ENCODE measurements at places on chromosomes 2 and 18.

DNA sequence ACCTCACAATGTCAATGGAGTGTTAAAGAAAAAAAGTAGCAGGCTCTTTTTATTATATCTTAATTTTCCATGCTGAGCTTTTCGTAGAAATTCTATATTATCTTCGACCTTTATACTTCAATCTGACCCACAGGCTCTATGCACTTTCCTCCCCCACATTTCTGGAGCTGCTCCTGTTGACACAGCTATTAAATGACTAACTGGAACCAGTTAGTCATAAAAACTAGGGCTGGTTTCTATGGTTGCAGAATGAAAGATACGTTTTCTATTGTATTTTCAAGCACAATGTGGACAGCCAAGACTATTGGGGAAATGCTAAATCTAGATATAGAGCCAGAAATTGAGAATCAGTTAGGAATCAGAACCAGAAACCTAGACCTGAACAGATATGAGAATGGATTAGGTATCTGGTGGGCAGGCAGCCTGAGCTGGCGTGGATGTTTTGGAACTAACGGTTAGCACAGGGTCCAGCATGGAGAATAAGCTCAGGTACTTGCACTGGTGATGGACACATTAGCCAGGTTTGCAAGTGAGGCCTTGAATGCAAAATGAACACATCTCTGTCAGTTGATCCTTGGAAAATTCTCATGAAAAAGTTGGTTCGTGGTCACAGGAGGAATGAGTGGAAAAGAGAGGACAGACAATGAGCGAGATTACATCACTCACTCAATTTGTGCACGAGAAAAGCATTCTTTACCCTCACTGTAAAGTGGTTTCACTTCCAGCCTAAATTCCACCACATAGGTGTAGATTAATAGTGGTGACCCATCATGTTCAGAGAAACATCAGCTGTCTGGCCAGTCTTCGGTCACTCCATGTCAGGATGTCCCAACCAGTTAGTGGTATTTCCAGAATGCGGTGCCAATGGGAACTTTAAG is 144.6 kb upstream of the EPHA4 start:
- no peak for DNase-seq

DNA sequence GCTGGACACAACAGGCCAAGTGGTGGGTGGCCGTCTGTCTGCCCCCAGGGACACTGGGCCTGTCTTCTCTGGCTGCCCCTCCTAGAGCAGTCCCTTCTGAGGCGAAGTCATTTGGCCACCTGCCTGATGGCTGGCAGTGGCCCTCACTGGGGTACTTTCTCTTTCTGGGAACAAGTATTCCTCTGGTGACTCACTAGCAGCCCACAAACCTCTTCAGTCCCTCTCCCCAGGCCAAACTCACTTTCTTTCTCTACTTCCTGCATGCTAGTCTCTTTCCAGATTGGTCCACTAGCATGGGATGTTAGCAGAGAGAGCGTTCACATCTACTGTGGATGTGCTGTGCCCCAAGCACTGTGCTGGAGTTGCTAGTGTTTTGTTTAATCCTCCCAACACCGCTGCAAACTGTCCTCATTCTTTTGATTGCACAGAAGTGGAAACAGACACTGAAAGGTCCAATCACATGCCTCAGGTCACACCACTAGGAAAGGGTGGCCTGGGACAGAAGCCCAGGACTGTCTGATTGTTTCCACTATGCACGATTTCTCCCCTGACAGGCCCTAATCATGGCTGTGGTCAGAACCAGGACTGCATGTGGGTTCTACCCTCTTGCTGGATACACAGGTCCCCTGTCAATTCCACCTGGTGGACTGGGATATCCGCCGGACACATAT is 5.2 kb downstream of the DYSF start:
- no peak for DNase-seq

DNA sequence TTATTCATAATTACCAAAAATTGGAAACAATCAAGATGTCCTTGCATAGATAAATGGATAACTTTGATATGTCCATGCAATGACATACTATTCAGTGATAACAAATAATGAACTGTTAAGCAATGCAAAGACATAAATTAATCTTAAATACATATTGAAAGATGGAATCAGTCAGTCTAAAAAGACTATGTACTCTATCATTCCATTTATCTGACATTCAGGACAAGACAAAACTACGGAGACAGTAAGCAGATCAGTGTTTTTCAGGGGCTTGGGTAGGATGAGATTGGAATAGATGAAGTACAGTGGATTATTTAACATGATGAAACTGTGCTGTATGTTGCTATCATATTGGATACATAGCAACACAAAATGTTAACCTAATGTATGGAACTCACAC is 21.3 kb upstream of the ZNF804A start:
- no peak for DNase-seq

DNA sequence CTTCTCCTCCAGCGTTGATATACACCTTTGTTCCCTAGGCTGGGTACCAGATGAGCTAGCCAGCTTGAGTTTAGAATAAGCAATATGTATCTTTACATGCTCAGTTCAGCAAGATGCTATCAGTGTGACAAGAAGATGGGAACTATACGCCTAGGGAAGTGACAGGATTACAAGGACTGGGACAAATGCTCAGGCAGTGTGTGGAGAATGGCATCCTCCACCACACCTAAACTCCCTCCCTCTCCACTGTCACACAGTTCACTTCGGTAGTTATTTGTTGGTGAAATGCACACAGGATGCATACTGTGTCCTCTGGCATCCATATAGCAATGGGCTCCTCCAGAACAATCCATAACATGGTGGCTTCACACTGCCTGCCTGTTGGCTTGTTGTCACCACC is 7.7 kb downstream of the STAT1 start:
- no peak for DNase-seq

GRCh38 chr18:58863539-58864145 is 1.0 kb upstream of the ZNF532 start:
- DNase-seq: peak; percentile 47

- DNase-seq: no peak
These were observed 463.5 kb upstream of the NETO1 start for GRCh38 chr18:73331212-73331772.

DNA sequence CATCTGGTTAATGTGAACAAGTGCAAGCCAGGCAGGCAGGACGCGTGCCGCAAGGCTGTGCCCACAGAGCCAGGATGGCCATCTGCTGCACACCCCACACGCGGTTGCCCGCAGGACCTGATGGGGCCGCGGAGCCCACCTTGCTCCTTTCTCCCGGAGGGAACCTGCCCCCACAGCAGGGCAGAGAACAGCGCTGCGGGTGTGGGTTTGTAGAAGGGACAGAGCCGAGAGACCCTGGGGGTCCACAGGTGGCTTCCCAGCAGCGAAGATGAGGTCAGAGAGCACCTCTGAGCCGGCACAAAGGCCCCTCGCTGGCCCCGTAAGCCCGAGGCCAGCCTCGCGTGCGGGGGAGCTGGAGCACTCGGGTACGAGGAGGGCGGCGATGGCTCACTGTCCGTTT is 460.8 kb upstream of the SALL3 start:
- DNase-seq: no peak

- no peak for DNase-seq
These were observed 224.8 kb downstream of the NUP35 start for GRCh38 chr2:183349091-183349490.

- peak; percentile 96 for DNase-seq
These were observed 56.7 kb downstream of the CYRIA start for GRCh38 chr2:16608661-16609643.

DNA sequence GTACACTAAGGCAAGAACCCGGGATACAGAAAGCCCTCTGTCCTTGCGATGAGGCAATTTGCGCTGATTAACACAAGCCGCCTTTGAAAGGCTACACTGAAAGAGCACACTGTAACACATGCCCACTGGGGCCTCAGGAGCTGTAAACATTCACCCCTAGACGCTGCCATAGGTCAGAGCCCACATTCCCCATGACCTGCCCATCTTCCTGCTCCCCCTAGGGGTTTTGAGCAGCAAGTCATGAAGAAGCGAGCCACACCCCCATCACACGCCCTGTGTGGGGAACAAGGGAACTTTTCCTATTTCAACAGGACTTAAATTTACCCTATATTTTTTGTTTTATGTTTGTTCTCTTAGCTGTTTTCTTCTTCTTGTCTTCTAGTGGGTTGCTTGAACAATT is 47.8 kb upstream of the SLC4A10 start:
- no peak for DNase-seq

DNA sequence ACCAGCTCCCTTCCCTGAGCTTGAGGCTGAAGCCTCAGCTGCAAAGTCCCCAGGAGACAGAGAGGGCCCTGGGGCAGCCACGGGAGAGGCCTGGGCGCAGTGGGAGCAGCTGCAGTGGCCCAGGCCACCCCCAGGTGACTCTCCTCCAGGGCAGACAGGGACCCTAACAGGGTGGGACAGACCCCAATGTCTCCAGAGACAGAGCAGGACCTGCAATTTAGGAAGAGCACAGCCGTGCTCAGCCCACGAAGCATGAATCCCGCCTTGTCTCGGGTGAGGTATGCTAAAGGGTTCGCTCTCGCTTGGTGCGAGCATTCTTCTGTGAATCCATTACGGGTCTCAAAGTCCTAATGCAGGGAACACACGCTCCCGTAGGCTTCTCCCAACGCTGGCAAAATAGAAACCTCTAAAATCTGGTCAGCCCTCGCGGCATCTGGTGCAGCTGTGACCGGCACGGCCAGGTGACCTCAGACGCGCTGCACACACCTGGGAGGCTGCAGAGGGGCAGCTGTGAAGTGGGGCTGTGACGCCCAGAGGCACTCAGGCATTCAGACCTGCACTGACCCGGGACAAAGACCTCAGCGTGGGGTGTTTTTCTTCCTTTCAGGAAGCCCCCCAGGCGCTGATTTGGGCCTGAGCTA is 12.6 kb downstream of the MBP start:
- DNase-seq: peak; percentile 12

- DNase-seq: no peak
These were observed 146.9 kb downstream of the TDRD15 start for GRCh38 chr2:21270708-21271122.

GRCh38 chr2:236835307-236836024 is 250.2 kb upstream of the COPS8 start:
- DNase-seq: no peak

DNA sequence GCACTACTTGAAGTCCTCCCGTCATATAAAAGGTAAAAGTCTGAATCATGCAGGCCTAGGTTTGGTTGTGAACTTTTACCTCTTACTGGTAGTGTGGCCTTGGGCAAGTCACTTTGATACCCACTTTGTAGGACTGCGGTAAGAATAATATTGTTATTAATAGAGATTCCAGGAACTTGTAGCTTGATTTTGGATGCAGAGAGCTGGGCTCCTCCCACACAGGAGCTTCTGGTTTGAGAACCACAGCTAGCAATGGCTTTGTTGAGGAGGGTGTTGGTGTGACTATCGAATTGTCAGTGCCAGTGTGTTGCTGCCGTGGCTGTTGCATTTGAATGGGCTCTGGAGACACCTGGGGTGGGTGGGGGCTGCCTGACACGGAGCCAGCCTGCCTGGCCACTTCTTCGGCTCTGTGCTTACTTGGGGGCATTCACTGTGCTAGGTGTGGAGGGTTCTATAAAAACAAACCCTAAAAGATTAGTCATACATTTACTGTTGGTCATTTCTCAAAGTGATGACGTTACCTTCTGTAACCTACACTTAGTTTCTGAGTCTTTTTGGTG is 38.5 kb downstream of the ASAP2 start:
- DNase-seq: no peak

DNA sequence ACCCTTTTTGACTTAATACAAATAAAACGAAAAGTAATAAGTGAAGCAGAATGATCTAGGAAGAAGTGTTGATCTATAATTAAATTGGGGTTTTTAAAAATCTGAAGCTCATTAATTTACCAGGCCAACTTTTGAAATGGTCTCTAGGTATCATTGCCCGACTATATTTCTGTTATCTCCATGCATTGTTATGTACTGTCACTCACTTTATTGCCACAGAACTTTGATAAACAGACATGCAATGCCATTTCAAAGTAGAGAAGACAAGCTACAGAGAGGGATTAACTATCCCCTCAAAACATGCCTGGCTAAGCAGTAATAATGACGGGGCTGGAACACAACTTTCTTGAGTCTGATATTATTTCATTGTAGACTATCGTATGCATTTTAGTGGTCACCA is 147.6 kb upstream of the ITGA4 start:
- DNase-seq: no peak

DNA sequence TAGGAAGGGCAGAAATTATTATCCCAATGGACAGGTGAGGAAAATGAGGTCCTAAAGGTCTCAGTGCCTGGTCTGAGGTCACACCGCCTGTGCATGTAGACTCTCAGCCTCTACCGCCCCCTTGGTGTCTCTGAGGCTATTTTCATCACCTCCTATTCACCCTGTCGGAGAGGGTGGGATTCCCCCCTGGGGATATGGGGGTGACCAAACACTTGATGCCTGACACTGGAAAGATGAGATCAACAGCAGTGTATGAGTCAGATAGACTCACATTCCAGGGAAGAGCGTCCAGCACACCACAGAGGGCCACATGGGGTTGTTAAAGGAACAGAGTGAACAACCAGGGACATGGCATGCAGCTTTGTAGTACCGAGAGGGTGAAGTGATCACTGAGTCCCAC is 199.7 kb downstream of the SMAD2 start:
- no peak for DNase-seq

GRCh38 chr2:237534380-237534779 is 32.0 kb upstream of the PRLH start:
- DNase-seq: no peak

- DNase-seq: no peak
These were observed 80.8 kb downstream of the MEIS1 start for GRCh38 chr2:66515743-66516142.

- DNase-seq: no peak
These were observed 851.6 kb downstream of the DCC start for GRCh38 chr18:53191634-53192033.

- no peak for DNase-seq
These were observed 92.8 kb upstream of the MSH2 start for GRCh38 chr2:47309952-47310800.

DNA sequence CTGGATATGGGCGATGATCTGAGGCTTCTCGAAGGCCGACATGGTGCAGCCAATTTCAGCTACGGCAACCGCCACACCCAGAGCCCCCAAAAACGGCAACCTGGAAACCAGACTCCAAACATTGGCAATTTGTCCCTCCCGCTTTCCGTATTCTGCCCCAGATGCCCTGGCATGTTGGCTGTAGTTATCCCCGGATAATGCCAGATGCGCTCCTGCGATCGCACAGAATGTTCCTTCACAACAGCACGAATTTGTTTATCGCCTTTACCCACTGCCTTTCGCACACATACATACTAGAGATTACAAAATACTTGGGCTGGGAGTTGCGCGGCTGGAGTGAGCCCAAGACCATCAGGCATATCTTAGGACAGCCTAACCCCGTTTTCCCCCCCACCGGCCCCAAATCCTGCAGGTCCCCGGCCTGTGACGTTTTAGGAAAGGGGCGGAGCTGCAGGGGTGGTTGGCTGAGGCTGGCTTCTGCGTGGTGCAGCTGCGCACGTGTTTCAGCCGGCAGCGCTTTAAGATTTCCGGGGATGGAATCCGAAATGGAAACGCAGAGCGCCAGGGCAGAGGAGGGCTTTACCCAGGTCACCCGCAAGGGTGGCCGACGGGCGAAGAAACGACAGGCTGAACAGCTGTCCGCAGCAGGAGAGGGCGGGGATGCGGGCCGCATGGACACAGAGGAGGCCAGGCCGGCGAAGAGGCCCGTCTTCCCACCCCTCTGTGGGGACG is at the start of gene PNO1:
PNO1 (plus strand) TSS at position 487 of the 732 bp plus-strand sequence; CDS start at position 534, 47 bp downstream.
- peak; percentile 98 for DNase-seq

GRCh38 chr18:79720359-79720733 is 40.7 kb downstream of the CTDP1 start:
- DNase-seq: no peak

Data from stimulated activated CD8-positive, alpha-beta memory T cell treated with anti-CD3 and anti-CD28 coated beads, Interleukin-4, amount 100 ng/mL, for 48 hours (primary cell).